ENCODE measurements at places on chromosomes 12 and 14.

DNA sequence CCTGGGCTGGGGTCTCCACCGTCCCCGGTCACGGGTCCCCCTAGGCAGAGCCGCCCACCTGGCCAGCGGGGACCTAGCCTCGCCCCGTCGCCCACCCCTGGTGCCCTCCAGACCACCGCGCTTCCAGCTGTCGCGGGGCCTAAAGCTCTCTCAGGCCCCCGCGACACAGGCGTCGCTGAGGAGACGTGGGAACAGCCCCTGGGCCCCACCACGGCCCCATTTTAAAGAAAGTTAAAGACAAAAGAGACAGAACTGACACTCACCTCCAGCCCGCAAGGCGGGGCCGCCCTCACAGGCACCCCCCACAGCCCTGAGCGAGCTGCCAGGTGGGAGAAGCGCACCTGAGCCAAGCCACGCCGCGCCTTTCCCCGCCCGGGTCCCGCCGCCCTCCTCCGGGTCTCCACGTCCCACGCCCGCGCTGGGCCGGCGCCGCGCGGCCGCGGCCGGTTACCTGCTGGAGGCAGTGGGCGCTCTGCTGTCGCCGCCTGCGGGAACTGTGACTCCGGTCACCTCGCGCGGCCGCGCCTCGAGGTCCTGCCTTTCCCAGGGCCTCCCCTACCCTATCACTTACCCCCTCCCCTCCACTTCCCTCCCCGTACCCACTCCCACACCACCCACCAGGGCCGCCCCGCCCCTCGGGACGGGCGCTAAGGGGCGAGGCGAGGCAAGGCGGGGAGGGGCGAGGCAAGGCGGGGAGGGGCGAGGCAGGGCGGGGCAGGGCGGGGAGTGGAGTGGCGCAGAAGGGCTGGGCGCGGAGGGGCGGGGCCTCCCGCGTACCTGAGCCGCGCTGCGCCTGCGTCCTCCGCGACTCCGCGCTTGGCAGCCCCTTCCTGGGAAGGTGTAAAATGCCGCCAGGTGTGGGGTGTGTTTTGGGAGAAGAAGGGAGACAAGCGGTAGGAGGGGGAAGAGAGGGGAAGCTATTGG is 31.2 kb downstream of the TC2N start:
- H3K27me3 ChIP-seq, result no peaks in the 10 kb centered on the region
- peak overlapping the region; percentile 83 for H3K27ac ChIP-seq
- no peaks in the 10 kb centered on the region for H3K36me3 ChIP-seq
- peak overlapping the region; percentile 70 for H3K4me3 ChIP-seq

DNA sequence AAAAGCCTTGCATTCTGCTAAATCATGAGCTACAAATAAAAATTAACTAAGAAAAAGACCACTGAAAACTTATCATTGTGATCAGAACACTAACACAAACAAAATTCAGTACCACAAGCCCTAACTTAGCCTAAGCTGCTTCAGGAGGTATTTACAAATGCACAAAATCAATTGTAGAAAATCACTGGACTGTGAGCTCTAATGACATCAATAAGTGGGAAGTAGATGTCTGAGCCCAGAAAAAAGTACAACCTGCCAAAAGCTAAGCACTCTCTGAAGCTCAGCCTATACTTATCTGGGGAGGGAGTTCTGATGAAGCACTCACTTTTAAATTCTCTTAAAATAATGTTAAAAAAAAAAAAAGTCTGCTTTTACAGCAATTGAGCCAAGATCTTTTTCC is 92.9 kb downstream of the SLCO1B1 start:
- DNase-seq, result no peak
- H3K4me1 ChIP-seq, result no peaks in the 10 kb centered on the region
- H3K4me3 ChIP-seq, result no peak overlapping the region
- no peaks in the 10 kb centered on the region for H3K36me3 ChIP-seq
- H3K27ac ChIP-seq, result no peak overlapping the region

GRCh38 chr14:51850651-51851050 is 9.8 kb upstream of the GNG2 start:
- no peaks in the 10 kb centered on the region for H3K4me1 ChIP-seq
- H3K4me3 ChIP-seq, result no peak overlapping the region
- no peaks in the 10 kb centered on the region for H3K27me3 ChIP-seq
- no peak for DNase-seq
- H3K27ac ChIP-seq, result peak overlapping the region; percentile 7

- no peaks in the 10 kb centered on the region for H3K4me1 ChIP-seq
- H3K36me3 ChIP-seq, result no peaks in the 10 kb centered on the region
- peak; percentile 64 for DNase-seq
- H3K4me3 ChIP-seq, result no peak overlapping the region
- no peak overlapping the region for H3K27ac ChIP-seq
These were observed 306.2 kb upstream of the DIO3 start for GRCh38 chr14:101254805-101255764.

DNA sequence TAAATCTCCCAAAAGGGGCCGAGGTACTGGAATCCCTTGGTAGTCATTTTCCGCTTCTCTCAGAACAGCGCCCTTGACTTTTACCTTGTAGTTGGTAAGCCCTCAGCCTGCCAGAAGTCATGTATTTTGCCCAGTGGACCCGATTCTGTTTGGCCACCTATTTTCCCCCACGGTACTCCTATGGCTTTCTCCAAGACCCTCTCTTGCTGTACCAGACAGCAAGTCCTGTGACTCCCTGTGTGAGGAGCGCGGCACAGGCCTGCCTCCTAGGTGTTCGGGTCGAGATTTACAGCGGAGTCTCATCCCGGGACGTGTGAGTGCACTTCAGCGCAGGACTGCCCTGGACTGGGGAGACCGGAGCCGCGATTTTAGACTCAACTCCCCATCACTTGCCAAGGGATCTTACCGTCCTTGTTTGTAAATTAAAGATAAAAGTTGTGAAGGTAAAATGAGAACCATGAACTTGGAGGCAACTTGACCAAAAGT is 1.1 kb upstream of the MBD6 start:
- H3K4me1 ChIP-seq, result peaks cover 77% of the 10 kb centered on the region
- no peaks in the 10 kb centered on the region for H3K27me3 ChIP-seq
- peak overlapping the region; percentile 94 for H3K4me3 ChIP-seq
- H3K27ac ChIP-seq, result peak overlapping the region; percentile 99

- no peak overlapping the region for H3K27ac ChIP-seq
- H3K4me1 ChIP-seq, result no peaks in the 10 kb centered on the region
- DNase-seq, result peak; percentile 63
- H3K4me3 ChIP-seq, result no peak overlapping the region
These were observed 21.8 kb upstream of the KRT78 start for GRCh38 chr12:52870361-52871290.

DNA sequence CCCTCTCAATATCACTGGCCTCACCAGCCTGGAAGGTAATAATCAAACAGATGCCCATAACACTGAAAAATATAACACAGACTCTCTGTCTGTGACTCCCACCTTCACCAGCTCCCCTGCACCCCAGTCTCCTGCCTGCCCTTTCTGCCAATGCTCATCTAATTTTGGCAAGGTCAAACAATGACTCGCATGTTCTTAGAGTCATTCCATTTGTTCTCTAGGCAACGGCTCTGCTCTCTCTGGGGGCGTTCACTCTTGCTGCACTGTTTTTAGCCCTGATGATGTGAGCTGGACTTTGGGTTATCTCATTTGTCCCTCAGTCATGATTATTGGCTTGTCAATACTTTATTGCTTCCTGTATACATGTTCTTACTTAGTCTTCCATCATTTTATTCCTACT is 691.8 kb downstream of the FLRT2 start:
- DNase-seq, result no peak
- no peaks in the 10 kb centered on the region for H3K36me3 ChIP-seq
- no peaks in the 10 kb centered on the region for H3K4me1 ChIP-seq

DNA sequence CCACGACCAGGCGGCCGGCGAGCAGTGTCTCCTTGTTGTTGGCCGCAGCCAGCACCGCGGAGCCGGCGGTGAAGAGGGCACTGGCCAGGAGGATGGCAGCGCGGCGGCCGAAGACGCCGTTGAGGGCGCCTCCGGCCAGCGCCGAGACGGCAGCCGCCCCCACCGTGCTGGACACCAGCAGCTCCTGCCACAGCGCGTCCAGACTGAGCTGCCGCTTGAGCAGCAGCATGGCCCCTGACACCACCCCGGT is 691 bp downstream of the SLC2A13 start:
- H3K36me3 ChIP-seq, result no peaks in the 10 kb centered on the region

DNA sequence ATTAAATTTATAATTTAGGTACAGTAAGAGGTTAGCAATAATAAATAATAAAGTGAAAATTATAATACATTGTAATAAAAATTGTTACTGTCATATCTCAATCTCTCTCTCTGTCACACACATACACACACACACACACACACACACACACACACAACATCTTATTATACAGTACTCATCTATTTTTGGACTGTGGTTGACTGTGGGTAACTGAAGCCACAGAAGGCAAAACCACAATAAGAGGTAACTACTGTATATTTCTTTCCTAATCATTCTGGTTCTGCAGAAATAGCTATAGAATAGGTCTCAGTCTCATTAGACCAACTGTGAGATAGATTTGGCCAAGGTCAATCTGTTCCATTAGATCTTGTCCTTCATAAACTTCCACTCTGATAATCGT is 33.1 kb upstream of the PTPRO start:
- H3K27ac ChIP-seq, result no peak overlapping the region
- DNase-seq, result no peak
- no peaks in the 10 kb centered on the region for H3K27me3 ChIP-seq
- no peaks in the 10 kb centered on the region for H3K36me3 ChIP-seq
- no peaks in the 10 kb centered on the region for H3K4me1 ChIP-seq

DNA sequence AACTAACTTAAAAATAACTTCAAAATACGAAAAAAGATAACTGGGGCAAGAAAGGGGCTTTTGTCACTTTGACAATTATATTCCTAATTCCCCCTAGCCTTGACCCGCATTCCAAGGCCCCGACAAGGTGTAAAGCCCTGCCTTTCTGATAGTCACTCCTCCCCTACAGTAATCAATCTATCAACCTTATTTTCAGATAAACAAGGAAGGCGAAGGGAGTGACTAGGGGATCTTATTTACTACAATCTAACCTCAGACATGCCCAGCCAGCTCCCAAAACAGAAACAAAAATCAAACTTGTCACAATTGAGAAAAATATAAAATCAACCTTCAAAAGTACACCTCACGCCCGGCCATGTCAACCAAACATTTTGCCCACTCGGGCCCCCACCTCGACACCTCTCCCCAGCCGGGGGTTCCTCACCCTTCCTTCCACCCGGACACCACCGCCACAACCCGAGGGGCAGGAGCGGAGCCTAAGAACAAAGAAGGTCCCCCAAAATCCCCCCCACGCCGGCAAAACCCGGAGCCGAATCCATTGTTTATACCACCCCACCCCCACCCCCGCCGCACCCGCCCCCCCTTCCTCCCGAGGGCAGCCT is 562 bp downstream of the ZFYVE1 start:
- peaks cover 11% of the 10 kb centered on the region for H3K36me3 ChIP-seq
- H3K27ac ChIP-seq, result peak overlapping the region; percentile 94
- H3K27me3 ChIP-seq, result no peaks in the 10 kb centered on the region

DNA sequence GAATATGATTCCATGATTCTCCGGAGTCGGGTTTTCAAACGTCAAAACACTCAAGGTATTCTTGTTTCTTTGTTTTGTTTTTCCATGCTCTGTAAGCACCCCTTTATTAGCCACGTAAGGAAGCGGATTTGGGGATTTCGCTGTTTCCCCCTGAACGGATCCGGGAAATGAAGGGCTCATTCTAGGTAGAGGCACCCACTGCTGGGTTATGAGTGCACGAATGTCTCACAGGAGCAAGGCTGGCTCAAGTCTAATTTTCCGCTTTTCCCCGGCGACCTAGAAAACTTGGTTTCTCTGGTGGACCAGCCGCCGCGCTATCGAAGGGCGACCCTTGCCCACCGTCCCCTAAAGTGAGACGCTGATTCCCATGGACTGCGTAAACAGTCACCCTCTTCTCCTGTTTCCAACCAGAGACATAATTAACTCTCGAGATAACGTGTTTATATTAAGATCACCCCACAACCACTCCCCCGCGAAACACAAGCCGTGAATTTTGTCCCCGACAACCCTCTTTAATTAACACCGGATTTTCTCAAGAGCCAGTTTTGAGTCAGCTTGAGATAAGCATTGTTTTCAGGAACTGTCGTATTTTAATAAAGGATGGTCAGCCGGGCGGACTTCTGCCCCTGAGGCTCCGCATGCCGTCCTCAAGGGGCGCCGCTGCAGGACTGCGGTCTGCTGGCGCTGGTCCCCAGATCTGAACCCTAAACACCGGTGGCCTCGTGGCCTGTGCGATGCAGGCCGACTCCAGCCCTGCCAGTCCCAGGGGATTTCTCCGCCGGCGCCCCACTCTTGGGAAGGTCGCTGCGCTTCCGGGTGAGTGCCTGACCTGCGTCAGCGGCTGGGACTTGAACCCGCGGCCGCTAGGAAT is 515 bp upstream of the ABCC9 start:
- no peaks in the 10 kb centered on the region for H3K27me3 ChIP-seq
- H3K4me3 ChIP-seq, result peak overlapping the region; percentile 59
- no peaks in the 10 kb centered on the region for H3K36me3 ChIP-seq
- peak; percentile 87 for DNase-seq

All from sigmoid colon (tissue), 7 donors.